ENCODE measurements at places on chromosomes 6 and 20.

DNA sequence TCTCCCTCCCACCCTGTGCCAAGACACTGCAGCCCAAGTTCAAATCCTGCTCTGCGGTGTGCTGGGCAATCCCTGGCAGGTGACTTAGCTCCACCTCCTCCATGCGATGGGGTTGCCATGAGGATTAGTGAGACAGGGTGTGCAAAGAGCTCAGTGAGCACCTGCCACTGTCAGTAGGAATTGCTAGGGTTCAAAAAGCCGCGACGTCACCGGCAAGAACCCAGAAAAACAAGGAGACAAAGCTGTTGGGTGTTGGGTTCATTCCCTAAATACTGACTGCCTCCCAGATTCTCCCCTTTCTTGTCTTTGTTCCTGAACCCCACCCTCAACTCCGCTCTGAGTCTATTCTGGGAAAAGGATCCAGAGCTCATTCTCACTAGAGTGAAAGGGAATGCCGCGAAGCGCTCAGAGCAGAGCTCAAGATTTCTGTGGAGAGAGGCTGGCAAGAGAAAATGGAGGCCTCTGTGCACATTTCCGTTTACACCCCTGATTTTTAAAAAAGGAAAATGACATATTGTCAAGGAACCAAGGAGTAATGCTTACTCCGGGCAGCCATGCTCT is 13.3 kb downstream of the PMEPA1 start:
- no peak for DNase-seq

- DNase-seq = no peak
These were observed 125.4 kb downstream of the ADGRB3 start for GRCh38 chr6:68760485-68760884.

GRCh38 chr6:166595061-166595780 is 8.7 kb upstream of the RAMACL start:
- DNase-seq = peak; percentile 91

- peak; percentile 20 for DNase-seq
These were observed 9.7 kb downstream of the LRRN4 start for GRCh38 chr20:6044115-6044514.

- no peak for DNase-seq
These were observed 40.7 kb upstream of the BMP2 start for GRCh38 chr20:6726761-6727160.

GRCh38 chr6:160132297-160132637 is 10.7 kb downstream of the SLC22A1 start:
- no peak for DNase-seq

GRCh38 chr6:29227235-29227634 is 56.5 kb downstream of the OR2J2 start:
- DNase-seq = no peak

- DNase-seq = no peak
These were observed 813.3 kb downstream of the HACE1 start for GRCh38 chr6:104046426-104046825.

GRCh38 chr6:154170106-154170505 is 131.1 kb downstream of the OPRM1 start:
- DNase-seq = no peak

- no peak for DNase-seq
These were observed 24.2 kb upstream of the DOK5 start for GRCh38 chr20:54451171-54451570.

- DNase-seq = no peak
These were observed 124.4 kb upstream of the FOXQ1 start for GRCh38 chr6:1187293-1188131.

- no peak for DNase-seq
These were observed 63.4 kb downstream of the TRAM2 start for GRCh38 chr6:52513464-52513863.

GRCh38 chr20:7682916-7683315 is 257.3 kb downstream of the HAO1 start:
- DNase-seq = peak; percentile 13

GRCh38 chr6:19906171-19906570 is 69.0 kb downstream of the ID4 start:
- DNase-seq = no peak

- DNase-seq = no peak
These were observed 40.6 kb downstream of the SENP6 start for GRCh38 chr6:75642311-75642710.

- peak; percentile 65 for DNase-seq
These were observed 28.8 kb downstream of the AK9 start for GRCh38 chr6:109662192-109662591.

DNA sequence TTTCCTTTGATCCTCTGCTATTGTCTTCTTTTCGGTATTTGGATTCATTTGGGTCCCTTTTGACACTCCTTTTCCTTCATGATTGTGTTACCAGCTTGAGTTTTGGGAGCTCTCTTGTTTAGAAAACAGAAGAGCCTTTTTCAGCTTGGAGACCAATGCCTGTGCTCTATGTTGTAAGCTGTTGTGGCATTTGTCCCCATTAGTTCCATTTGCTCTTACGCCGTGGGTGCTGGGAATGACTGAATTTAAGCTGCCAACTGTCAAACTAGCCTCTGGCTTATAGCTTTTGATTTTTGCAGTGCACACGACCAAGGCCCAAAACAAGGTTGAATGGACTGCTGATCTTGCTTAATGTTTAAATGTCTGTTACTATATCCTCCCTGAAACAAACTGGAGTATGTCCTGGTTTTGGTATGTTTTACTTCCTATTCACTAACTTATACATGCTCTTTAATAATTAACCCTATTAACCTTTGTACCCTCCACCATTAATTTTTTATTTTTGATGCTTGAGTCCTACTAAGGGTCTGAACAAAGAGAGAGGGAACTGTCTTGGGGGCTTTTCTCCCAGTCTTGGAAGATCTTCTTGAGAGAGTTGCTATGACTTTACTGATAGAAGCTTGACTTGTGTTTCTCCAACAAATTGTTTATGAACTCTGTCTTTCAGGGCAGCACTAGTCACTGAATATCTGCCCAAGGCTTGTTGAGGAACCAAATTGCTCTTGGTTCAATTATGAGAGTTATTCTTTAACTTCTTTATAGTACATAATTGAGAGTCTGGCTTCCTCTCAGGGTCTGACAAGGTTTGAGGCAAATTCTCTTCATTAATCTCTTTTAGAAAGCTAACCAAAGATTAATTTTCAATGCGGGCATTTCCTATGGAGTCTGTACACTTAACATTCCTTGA is 100.3 kb upstream of the SIRPG start:
- peak; percentile 12 for DNase-seq

DNA sequence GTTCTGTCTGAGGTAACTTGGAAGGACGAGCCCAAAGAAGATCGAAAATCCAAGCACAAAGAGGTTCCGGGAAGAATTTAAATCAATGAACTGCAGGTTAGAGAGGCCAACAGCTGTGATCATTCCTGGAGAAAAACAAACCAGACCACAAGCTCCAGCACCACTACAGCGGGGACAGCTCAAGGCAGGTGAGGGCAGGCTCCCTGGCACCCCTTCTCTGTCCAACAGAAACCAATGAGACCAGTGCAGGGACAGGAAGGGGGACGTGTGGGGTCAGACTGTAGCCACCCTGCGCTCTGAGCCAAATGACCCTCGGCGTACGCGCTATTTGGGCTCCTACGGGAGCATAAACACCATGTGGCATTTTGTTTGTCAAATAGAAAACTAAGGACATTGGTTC is 139.3 kb downstream of the SLC23A2 start:
- DNase-seq = no peak

DNA sequence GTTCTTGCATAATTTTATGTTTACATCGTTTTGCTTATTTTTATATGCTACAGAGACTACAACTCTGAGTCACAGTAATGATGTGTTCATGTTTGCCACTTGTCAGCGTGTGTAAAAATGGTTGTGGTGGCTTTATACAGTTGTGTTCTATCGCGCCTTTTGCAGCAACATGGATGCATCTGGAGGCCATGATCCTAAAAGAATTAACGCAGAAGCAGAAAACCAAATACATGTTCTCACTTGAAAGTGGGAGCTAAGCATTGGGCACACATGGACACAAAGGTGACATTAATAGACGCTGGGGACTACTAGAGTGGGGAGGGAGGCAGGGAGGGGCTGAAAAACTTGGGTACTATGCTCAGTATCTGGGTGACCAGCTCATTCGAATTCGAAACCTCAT is 996 bp upstream of the SEC23B start:
- DNase-seq = no peak

DNA sequence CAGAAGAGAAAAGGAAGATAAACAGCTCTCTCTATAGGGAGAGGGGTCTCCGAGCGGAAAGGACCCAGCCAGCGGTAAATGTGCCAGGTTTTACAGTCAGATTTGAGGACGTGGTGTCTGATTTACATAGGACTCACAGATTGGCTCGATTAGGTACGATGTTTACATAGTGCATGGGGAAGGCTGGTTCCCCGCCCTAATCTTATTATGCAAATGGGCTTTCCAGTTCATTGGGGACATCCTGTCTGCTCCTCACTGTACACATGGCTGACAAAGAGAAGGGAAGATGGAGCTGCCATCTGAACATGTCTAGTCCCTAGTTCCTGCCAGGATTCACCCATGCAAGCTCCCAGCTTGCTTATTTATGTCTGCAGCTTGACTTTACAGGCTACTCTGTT is 119.9 kb downstream of the RNF144B start:
- no peak for DNase-seq

DNA sequence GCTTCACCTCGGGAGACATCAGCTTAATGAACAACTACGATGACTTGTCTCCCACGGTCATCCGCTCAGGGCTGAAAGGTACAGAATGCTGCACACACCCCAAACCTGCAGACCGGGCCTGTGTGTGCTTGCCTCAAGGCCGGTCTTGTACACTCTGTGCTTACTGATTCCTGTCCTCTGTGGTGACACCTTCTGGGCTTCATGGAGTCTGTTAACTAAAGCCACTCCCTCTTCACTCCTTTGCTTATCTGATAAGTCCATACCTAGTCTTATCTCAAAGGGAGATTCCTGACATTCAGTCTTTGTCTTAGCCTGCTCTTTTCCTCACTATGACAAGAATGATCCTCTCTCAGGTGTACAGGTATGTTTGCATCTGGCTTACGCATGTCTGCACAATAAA is 107.7 kb upstream of the TMEM181 start:
- no peak for DNase-seq

DNA sequence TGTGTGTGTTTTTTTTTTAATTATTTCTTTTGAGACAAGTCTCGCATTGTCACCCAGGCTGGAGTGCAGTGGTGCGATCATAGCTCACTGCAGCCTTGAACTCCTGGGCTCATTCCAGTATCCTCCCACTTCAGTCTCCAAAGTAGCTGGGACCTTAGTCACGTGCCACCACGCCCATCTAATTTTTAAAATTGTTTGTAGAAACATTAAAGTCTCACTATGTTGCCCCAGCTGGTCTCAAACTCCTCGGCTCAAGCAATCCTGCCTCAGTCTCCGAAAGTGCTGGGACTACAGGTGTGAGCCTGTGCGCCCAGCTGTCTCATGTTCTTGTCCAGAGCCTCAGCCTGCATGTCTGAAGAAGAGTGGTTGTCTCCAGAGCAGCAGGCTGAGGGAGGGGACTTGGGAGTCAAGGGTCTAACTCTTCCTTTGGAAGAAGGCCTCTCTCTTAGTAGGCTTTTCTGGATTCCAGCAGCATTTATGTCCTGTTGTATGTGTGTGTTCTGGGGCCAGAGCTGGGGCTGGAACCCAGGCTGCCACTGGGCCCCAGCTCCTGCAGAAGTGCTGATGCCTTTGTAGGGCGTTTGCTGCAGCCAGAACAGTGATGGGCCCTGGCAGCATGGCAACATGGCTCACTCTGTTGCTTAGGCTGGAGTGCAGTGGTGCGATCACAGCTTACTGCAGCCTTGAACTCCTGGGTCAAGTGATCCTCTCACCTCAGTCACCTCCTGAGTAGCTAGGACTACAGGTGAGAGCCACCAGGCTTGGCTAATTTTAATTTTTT is 5.4 kb downstream of the DNMT3B start:
- DNase-seq = no peak

DNA sequence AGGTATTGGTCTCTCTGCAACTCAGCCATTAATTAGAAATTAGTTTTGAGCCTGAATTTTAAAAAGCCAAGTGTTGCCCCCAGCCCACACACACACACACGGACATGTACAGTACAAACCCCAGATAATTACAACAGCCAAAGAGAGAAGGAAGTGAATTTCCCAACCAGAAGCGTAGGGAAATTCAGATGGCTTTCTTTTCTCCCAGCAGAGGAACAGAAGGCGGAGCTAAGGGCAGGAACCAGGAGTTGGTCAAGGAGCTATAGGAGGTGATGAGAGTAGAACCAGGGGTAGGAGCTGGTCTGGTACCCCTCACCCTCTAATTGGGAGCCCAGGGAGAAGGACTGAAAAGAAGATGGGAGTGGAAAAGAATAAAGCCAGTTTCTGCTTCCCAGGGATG is 3.9 kb upstream of the ZBTB9 start:
- no peak for DNase-seq

DNA sequence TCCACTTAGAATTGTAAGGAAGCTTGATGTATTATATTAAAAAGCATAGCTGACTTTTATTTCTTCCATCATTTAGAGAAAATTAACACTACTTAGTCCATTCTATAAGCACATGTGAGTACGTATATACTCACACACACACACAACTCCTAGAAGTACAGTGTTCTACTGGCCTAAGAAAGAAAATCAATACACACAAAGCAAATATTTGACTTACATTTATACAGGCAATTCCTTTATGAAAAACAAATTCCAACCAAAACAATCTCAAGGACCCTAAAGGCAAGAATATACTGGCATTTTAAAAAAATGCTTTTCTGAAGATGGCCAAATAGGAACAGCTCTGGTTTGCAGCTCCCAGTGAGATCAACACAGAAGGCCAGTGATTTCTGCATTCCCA is 71.9 kb downstream of the NRSN1 start:
- no peak for DNase-seq

GRCh38 chr20:37261714-37262113 is at the start of gene GHRH:
Gene GHRH, minus strand, starts transcription at chr20:37261814. Its CDS starts 4,925 bp downstream, at chr20:37256889.
- DNase-seq = no peak

GRCh38 chr6:135423649-135424128 is 73.9 kb downstream of the AHI1 start:
- DNase-seq = peak; percentile 62

DNA sequence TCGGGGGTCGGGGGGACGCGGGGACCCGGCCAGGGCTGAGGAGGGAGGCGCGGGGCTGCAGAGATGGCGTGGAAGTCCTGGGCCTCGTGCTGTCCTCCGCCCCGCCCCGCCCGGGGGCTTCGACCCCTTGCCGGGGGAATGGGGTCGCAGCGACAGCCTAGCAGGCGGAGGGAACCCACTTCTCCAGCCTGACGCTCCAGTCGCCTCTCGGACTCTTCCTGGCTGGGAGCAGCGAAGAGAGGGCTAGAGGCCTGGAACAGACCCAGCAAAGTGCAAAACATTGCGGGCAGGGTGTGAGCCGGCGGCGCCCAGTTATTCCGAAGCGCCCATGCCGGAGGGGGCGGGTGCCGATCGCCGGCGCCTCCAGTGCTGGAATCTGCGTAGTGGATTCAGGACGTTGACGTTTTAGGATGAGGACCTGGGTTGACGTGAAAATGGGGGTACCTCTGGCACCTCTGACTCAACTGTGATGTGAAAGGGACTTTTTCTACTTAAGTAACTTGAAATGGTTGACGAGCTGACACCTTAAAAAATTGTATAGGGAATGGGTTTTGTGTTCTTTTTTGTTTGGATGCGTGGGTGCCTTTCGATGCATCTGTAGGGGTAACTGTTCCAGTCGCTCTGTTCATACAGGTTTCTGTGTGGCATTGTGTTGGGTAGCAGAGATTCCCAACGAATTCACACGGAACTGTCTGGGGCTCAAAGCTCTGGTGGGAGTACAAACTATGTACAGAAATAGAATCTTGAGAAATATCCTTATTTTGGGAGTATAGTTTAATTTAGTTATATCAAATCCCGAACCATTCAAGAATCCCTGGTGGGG is 1.4 kb downstream of the SLC35F1 start:
- peak; percentile 4 for DNase-seq

- DNase-seq = no peak
These were observed 262.4 kb downstream of the PHF3 start for GRCh38 chr6:63897952-63898351.

- DNase-seq = peak; percentile 97
These were observed 13.8 kb downstream of the CCN5 start for GRCh38 chr20:44728801-44729443.

All from kidney tubule cell (primary cell).